ENCODE measurements at places on chromosomes 7 and 10.

DNA sequence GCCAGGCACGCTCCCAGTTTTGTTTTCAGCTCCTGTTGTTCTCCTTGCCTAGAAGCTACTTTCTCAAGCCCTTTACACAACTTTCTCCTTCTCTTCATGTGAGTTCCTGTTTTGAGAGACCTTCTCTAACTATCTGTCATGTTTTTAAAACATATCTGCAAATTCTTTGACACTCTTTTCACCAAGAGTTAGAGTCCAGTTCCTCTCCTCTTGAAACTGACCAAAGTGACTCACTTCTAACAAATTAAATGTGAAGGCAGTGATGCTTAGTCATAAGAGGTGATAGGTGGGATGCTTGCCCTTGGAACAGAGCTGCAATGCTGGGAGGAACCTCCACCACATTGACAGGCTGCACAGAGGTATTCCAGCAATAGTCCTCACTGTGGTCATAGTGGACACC is 25.3 kb downstream of the ZSCAN25 start:
- no peak for DNase-seq

DNA sequence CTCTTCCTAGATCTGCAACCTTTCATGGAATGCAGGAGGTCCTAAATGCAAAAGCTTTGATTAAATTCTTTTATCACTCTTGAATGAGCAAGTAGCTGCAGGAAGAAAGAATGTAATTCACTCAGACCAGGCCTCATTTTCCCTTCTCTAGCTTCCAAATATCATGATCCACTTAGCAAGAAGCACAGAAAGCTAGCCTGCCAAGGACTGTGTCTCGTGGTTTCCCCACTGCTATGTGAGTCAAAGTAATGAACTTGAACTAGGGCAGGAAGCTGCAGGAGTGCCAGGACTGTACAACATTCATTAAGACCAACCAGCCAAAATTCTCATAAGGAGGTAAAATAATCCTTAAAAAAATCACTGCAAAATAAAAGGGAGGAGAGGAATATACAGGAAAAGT is 379.2 kb downstream of the CALN1 start:
- DNase-seq, result no peak

- no peak for DNase-seq
Measured at GRCh38 chr10:11934262-11934661, 108.3 kb downstream of the UPF2 start.

- DNase-seq, result no peak
Measured at GRCh38 chr7:48398191-48398590, 226.9 kb downstream of the ABCA13 start.

DNA sequence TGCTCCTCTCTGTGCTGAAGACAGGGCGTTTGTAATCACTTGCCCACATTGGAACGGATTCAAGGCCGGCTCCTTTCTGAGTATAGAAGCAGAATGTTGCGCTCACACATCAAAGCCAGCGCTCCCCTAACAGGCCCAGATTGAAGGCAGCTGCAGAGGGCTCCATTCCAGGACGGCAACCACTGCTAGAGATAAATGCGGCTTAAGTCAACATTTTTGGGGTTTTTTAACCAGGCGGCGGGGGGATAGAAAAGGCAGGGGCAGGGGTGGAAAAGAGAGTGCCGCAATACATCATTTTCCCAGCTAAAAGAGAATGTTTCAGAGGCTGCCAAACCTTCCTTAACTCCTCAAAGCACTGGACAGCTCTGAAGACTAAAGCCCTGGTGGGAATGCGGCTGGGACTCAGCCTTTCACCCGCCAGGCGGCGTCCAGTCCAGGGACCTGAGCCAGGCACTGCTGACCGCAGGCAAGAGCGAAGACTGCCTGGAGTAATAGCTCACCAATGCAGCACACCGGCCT is 189.6 kb downstream of the TNS3 start:
- DNase-seq, result no peak

DNA sequence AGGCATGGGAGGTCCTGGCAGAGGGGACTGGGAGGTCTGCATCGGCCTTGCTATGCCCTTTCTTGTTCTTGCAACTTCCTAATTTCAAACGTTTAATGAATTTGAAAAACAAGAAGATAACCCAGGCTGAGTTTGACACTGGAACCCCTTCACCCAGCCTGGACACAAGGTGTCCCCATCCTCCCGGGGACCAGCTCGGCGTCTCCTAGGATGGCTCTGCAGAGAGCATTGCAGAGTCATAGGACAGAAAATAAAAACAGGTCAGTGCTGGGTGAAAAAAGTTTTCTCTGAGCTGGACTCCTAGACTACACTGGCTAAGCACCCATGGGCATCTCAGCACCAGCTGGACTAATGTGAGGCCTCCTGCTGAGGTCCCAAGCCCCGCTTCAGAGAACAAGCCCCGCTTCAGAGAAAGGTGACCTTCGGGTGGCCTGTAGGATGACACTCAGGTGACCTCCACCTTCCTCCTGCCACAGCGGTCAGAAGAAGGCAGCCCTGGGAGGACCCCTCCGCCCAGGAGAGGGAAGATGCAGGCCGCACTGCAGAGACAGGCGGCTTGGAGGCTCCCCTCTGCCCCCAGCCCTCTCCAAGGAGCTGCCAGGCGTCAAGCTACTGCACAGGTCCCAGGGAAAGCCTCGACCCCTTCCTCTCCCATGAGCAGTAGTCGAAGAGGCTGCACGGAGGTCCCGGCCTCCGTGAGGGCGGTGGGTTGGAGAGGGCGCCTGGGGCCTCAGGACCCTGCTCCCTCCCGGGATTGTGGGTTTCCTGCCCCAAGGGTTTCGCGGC is 9.3 kb upstream of the UNCX start:
- DNase-seq, result no peak

DNA sequence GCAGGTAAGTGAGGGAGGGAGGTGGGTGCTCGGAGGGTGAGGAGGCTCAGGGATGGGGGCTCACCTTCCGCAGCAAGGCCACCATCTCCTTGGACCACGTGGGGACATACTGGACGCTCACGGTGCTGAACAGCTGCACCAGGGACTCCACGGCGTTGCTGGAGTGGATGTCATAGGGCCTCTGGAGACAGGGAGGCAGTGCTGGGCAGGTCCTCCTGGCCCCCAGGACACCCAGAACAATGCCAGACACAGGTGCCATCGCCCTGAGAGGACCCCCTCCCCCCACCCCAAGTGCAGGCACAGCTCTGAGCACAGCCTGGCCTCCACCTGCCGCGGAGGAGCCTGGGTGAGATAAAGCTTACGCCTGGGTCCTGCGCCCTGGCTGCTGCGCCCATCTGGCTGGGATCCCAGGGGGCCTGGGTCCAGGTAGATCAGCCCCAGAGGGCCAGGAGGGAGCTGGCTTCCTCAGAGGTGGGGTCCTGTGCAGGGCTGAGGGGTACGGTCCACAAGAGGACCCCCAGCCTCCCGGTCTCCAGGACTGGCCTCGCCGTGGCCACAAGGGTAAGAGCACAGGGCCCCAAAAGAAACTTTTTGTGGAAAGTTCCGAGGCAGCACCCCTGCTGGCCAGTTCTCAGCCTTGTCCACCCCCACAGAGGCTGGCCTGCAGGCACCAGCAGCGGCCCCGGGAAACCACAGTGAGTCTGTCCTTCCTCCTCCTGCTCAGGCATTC is 37.8 kb downstream of the DPYSL4 start:
- no peak for DNase-seq

GRCh38 chr10:113897693-113898618 is 43.5 kb downstream of the NHLRC2 start:
- DNase-seq, result peak; percentile 4

GRCh38 chr7:142001163-142001874 is 5.6 kb downstream of the MGAM start:
- no peak for DNase-seq

DNA sequence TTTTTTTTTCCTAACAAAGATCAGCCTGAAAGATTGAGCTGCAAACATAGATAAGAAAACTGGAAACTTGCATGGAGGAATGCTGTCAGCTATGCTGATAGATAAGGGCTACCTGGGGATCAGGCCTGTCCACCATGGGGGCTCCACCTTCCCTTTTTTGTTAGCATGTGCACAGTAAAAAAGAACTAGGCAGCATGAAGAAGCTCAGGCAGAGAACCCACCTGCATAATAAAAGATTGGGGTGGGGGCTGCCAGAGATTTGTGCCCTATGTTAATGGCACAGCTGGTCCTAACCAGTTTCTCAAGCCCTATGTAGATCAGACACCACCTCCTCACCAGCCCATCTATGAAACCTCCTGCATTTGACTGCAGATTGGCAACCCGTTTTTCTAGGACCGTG is 45.4 kb upstream of the CACNB2 start:
- no peak for DNase-seq

DNA sequence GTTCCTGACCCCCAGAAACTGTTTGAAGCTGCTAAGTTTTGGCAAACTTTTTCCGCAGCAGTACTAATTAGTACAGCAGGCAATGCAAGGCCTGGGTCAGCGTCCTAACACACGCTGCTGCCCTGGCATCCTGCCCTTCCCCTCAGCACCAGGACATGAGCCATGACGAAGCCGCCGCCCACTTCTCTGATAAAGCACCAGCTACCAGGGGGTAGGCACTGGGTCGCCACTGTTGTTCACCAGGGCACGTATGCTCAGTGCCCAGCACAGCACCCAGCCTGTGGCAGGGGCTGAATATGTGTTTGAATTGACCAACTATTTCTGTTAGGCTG is 59.5 kb downstream of the CHST15 start:
- DNase-seq, result no peak

DNA sequence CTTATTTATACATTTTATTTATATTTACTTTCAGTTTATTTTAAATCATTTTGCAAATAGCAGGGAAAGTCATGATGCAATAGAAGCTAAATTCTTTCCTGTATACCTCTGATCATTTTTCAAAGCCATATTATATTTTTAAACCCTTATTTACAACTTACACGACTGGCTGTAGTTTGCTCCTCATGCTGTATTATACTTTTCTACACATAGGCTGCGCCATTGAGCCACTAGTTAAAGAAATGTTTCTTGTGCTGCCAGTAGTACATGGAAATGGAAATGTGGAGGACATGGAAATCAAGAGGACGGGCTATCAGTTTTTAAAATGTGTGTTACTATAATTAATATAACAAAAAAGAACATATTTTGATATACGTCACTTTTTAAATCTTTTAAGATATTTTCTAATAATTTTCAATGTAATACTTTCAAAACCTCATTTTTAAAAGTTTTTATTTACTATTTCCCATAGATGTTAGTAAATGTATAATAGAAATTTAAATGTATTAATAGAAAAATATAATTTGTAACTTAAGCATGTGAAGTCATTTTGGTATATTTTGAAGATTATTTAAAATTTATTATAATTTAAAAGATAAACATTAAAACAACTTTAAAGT is 118.5 kb downstream of the VTI1A start:
- DNase-seq, result peak; percentile 35

- no peak for DNase-seq
Measured at GRCh38 chr7:45036796-45037195, 36.8 kb downstream of the CCM2 start.

DNA sequence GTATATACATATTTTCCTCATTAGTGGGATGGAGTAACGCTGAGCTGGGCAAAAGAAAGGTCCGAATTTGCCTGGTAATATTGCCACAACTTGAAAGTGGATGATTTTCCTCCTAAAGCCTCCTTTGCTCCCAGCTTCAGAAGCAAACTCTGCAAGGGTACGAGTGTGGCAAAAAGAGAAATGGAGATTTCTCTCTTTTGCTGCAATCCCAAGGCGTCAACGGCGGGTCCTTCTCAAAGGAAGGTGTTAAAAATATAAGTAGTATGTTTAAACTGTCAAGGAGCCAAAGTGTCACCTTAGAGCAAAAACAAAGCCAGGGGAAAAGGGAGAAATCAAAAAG is 12.4 kb upstream of the HOXA2 start:
- DNase-seq, result no peak

GRCh38 chr7:121384265-121384664 is 11.8 kb downstream of the FAM3C start:
- no peak for DNase-seq

DNA sequence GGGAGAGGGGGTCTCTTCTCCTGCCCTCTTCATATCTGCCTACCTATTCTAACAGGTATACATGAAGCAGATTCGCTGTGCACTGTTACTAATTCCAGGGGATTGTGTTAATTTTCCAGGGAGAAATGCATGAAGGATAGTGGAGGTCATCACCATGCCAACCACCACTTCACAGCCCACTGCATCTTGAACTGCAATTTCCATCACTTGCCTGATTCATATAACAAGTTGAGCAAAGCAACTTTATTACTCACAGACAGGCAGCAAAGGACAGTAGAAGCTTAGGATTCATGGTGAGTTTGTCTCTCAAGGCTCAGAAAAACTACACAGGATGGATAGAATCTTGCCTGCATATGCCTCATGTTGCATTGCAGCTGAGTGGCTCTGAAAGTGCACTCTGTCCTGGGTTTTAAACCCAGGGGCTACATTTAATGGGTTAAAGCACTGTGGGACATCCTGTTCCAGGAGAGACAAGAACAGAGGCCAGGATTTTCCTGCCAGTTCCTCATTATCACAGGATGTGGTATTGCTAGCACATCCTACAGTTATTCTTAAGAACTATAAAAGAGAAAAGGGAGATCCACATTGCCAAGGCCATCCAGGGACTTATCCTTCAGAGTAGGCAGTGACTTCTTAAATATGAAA is 136.9 kb upstream of the PRSS1 start:
- DNase-seq, result no peak

- no peak for DNase-seq
Measured at GRCh38 chr10:22912763-22913384, 15.0 kb upstream of the ARMC3 start.

- no peak for DNase-seq
Measured at GRCh38 chr7:150326657-150327268, 3.4 kb upstream of the ACTR3C start.

DNA sequence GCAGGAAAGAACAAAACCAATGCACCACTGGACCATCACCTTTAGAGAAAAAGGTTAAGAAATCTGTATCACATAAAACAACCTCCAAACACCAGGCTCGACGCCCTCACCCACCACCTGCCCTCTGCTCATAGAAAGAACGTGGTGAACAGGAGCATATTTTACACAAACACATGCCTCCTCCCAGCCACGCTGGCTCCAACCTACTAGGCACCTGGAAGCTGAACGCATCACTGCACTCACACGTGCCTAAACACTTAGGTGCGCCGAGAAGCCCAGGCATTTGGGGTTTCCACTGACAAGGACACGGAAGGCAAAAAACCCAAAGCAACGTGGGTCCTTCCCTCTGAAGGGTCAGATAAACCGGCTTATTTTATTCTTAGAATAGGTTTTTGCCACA is 56.0 kb downstream of the PTPRN2 start:
- DNase-seq, result no peak

GRCh38 chr10:99827936-99828335 is 45.5 kb downstream of the ABCC2 start:
- DNase-seq, result no peak

- no peak for DNase-seq
Measured at GRCh38 chr10:18364987-18365775, 225.0 kb downstream of the CACNB2 start.
